ENCODE measurements at places on chromosomes 7 and 10.

DNA sequence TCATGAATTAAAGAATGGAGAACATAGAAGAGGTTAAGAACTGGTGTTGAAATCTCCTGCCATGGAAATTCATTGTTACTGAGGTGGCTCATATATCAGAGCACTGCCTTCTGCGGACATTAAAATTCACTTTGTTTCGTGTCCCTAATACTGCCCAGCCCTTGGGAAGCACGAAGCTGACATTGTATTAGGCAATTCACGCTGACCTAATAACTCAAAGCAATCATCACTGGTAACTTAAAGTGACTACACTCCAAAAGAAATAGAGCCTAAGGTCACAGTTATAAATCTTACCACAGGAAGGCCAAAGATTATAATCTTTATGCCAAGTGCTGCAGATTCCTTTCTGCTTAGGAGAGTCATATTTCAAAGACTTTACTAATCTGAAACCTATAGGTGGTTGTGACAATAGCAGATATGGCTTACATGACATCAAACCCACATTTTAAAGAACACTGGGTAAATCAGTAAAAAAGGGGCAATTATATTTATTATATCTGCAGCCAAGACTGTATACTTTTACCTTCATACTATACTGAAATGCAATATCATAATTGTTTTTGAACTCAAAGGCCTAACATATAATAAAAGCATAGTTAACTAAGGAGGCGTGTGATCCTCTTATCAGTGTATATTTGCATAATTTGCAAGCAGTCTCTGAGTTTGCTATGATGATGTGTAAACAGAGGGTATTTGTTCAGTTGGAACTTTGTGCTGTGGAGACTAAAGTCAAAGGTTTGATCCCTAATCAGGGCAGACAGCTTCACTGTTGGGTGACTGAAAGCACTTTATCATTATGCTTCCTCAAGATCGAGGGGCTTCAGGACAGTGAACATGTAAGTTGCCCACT lies 51.9 kb upstream of the CAPZA2 start:
- no peak for DNase-seq

- DNase-seq, result peak; percentile 49
Observed at GRCh38 chr7:92740700-92741126, 95.7 kb downstream of the CDK6 start.

DNA sequence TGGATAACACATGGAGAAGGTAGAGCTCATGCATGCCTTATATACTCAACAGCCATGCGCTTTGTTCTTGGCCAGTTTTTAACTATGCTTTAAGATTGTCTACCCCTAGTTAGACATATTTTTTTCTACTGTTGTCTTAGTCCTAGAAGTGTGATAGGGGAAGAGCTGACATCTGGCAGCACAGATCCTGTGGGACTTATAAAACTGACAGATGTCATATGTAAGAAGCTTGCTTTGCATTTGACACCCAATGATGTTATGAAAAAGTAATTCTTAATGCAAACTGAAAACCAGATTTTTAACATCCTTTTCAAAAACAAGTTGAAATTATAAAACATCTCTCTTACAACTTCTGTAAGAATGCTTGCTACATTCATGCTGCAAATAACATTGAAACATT lies 715.9 kb upstream of the LRRN3 start:
- DNase-seq, result no peak

DNA sequence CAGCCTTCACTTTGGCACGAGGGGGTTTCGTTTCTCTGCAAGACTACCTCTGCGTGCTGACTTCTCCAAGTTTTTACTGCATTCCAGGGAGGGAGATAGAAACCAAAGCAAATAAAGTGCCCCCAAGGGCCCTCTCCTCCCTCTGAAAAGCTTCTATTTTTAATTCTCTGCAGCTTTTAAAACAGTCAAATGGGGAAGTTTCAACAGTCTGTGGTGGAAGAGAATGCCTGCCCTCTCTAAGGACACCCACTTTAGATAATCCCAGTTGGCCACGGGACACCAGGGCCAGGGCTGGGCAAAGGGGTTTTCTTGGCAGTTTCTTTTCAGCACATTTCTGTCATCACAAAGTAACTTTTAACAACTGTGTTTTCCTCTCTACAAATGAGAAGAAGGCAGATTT lies 386.7 kb upstream of the NPVF start:
- no peak for DNase-seq

GRCh38 chr7:101379302-101379701 lies 16.6 kb downstream of the COL26A1 start:
- no peak for DNase-seq

DNA sequence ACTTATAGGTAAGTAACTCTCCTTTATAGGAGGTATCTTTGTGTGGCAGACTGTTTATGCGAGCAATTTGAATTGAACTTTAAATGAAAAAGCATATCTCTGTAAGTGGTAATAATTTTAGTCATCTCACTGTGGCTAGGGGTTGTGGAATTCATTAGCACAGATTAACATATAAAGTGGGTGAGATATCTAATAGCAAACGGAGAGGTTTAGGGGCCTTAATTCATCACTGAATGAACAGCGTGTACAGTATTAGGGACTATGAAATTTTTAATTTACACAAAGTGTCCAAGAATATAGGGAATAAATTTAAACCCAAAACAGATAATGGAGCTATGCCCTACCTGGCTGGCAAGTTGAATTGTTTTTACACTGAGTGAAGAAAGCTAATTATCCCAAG lies 15.7 kb upstream of the FAM204A start:
- no peak for DNase-seq

DNA sequence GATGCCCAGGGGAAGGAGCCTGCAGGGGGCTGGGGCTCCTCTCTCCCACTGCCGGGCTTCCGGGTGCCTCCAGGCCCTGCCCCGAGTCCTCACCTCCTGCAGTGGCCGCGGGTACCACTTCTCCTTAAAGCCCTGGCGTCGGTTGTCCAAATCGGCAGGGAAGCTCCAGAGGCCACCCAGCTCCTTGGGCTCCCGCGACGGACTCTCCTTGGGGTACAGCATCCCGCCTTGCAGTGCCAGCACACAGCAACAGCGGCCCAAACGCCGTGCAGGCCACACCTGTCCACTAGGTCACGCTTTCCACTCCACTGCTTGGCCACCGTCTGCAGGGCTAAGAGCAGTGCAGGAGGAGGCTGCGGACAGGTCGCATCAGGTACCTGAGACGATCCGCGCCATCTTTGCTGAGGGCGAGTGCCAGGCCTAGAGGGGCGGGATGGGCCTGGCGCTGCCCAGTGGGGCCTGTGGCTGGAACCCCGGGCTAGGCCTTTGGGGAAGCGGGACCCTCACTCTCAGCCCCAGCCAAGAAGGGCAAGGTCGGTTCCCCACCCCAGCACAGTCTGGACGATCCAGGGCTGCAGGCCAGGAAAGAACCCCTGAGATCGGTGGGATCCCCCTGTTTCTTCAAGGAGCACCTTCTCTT lies 47.7 kb upstream of the ZNF479 start:
- no peak for DNase-seq

DNA sequence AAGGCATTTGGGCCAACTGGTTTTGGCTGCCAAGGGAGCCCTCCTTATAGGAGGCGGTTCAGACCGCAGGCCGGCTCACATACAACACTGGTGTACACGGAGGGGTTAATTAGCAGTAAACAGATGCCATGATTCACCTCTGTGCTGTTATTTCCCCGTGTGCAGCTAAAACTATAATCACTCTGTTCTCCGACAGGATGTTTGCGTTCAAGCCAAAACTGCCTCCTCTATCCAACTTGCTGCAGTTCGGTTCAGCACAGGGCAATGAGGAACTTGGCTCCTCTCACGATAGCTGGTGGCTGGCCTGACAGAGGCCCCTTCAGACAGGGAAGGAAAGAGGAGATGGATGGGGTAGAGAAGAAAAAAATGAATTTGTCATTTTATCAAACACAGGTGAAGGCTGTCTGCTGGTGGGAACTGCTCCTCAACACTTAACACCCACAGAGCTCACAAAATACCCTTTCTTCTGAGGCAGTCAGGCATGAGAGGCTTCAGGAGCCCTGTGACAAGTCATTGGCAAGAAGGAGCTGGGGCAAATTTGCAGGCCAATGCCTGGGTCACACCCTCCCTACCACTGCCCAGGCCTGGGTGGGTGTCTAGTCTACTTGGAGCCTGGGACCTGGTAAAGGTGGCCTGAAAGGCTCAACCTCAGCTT lies 24.0 kb downstream of the KCNMA1 start:
- peak; percentile 14 for DNase-seq

DNA sequence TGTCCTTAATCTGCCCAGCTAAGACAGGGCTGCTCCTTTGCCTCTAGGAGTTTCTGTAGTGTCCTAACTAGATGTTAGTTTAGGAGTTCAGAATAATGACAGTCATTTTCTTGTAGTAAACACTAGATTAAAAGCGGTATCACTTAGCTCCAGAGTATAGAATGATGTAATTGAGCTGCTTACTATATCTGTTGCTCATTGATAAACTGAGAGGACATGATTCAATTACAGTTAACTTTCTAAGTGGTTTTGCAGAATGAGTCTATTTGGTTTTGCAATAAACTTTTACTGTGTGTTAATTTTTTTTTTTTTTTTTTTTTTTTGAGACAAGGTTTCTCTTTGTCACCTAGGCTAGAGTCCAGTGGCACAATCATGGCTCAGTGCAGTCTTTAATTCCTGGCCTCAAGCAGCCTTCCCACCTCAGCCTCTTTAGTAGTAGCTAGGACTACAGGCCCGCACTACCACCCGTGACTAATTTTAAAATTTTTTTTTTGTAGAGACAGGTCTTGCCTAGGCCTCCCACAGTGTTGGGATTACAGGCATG lies 1.8 kb downstream of the STMP1 start:
- no peak for DNase-seq

GRCh38 chr7:7428806-7429205 lies 106.9 kb downstream of the COL28A1 start:
- no peak for DNase-seq

Measured in epithelial cell of prostate (primary cell).